Activated T-cell treated with anti-CD3 and anti-CD28 coated beads, Interleukin-2, amount 50 U/mL, for 72 hours (primary cell): ENCODE measurements at places on chromosomes 1 and 21.

- no peak for DNase-seq
Observed at GRCh38 chr1:44648529-44649250, 25.6 kb downstream of the TMEM53 start.

GRCh38 chr21:14987370-14988170, 77.2 kb downstream of the NRIP1 start:
- DNase-seq: no peak

DNA sequence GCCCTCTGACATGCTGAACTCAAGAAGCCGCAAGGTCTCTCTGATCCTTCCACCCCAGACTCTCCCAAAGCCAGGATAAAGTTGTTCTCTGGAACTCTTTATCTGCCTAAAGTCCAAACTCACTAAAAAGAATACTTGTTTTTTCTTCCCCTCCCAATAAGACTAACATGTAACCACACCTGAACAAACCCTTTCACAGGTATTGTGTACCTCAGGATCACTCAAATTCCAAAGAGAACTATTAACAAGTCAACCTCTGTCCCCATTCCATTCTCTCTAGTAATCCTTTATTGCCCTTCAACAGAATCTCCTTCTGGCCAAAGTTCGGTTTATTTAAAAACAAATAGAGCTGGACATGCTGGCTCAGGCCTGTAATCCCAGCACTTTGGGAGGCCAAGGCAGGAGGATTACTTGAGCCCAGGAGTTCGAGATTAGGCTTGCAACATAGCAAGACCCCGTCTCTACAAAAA, 4.1 kb upstream of the TOE1 start:
- no peak for DNase-seq

DNA sequence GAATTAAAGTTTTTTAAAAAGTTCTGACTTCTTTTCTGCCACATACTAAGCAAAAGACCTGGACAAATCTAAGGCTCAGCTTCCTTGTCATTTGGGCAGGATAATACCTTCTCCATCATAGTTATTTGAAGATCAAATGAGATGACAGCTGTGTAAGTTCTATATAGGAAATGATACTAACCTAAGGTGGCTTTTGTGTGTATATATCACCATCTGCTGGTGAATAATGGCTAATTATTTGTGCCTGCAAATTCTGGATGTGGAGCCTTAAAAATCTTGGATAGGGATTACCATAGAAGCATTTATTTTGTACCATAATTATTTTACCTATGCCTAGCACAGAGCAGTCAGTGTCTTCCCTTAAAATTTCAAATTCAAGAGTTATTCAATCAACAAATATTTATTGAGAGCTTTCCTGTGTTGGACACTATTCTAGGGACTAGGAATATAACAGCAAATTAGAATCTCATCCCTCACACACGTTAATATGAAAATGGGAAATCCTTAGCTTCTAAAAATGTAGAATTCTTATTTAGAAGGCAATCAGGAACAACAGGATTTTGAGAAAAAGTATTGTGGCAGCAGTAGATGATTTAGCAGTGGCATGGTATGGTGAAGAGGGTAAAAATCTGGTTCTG, 89.8 kb downstream of the TMEM200B start:
- DNase-seq: no peak

DNA sequence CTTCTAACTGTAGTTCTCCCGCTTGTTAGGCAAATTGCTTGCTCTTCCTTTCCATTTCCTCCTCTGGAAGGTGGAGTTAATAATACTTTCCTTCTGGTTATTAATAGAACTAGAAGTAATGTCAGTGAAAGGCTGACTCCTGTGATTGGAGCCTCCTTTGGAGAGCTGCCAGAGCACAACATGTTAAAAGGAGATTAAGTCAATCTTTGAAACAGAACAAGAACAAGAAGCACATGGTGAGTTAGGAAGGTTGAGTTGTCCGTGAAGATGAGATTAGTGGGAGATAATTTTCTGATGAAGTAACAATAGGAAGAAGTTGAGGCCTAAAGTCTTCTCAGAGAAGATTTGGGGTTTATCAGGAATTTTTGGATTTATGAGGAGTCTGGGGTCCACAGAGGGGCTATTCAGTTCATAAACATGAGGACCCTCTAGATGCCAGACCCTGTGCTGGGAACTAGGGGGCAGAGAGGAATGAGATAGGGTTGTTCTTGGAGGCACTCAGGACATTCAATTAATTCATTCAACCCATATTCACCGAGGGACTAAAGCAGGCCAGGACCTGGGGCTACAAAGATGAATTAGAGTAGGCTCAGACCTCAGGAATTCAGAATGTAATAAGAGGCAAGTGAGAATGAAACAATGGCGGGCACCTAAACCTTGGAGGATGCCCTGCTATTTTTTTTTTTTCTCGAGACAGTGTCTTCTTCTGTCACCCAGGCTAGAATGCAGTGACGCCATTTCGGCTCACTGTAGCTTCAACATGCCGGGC, 40.7 kb upstream of the DHCR24 start:
- DNase-seq: no peak

DNA sequence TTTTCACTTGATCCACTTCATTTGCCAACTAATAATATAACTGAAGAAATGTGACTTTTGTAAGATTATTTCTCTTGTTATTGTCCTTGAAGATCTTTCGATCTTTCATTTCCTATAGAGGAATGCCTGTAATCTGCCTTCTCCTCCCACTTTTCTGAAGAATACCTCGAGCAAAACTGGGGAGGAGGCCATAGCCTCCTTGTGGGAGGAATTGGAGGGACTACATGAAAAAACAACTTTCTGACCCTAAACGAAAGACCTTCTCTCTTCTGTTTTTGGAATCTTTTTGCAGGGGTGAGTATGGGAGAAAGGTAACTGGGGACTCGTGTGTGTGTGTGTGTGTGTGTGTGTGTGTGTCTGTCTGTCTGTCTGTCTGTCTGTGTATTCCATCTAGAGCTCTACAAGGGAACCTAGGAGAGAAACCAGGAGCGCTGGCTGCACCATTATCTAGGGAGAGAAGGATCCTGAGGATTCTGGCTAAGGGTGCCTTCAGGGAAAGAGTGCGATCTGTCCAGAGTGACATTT, 32.4 kb upstream of the MAB21L3 start:
- DNase-seq: no peak

- DNase-seq: no peak
Observed at GRCh38 chr1:180916771-180917170, 4.1 kb downstream of the KIAA1614 start.

GRCh38 chr21:14911351-14911750, 153.4 kb downstream of the NRIP1 start:
- no peak for DNase-seq

DNA sequence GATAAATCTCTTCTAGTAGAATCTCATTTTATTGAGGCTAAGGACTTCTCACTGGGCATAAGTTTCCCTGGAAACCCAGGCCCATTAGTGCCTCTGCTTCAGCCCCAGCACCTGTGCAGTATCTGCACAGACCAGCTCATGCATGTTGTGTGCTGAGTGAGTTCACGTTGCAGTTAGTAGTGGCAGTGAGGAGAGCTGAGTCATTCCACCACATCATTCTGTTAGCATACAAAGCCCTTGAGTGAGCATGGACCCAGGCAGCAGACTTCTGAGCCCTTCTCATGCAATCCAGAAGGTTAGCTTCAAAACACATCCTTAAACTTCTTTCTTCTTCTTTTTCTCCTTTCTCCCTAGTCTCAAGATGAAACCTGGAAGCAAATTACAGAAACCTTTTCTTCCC, 45.8 kb upstream of the NTPCR start:
- peak; percentile 12 for DNase-seq
